ENCODE measurements at places on chromosomes 1 and 21.

- DNase-seq, result no peak
Measured at GRCh38 chr1:57255945-57256344, 167.9 kb downstream of the DAB1 start.

- DNase-seq, result no peak
Measured at GRCh38 chr1:207240325-207241101, 81.0 kb upstream of the CD55 start.

GRCh38 chr21:44994695-44995342, 55.0 kb downstream of the SLX9 start:
- DNase-seq, result no peak

GRCh38 chr1:2520206-2520605, 6.2 kb downstream of the PANK4 start:
- DNase-seq, result no peak

DNA sequence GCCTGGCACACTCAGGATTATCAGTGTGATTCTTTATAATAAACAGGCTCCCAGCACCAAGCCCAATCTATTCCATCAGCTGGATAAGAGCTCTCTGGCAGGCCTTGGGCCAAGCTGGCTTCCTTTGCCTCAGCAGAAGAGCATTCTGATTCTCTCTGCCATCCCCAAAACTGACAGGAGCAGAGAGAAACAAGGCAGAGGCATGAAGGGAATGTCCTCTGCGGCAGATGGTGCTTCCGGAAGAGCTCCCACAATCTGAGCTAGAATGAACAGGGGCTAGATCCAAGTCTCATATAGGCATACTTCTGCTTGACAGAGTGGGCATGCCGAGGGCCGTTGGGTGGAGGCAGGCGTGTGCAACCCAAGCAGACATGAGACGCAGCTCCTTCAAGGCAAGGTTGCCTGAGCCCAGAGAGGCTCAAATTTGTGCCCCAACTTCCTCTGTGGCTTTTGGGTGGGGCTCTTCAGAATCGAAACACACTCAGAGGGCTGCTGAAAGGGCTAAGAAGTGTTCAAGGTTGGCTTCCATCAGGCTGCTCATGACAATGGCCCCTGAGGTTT, 4.0 kb downstream of the CAPN2 start:
- DNase-seq, result no peak

DNA sequence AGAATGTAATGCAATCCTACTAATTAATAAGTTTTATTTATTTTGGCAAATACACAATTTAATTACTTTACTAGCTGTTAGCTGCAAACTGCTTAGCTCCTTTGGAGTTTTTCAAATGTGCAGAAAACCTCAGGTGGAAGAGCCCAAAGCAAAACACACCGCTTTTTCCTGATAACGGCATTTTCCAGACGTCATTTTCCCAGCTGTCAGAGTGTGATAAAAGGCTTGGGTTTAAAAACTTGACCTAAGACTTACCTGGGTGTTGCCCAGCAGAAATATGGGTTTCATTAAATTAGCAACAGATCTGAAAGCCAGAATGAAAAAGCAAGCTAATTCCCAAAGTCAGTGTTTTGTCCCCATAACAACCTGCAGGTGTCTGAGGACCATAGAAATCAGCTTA, 204.0 kb upstream of the HMCN1 start:
- DNase-seq, result no peak

- DNase-seq, result peak; percentile 71
Measured at GRCh38 chr1:24847995-24848881, 81.8 kb downstream of the RUNX3 start.

GRCh38 chr1:61253059-61253735, 170.8 kb downstream of the NFIA start:
- DNase-seq, result peak; percentile 90

- no peak for DNase-seq
Measured at GRCh38 chr1:10108948-10109708, 76.4 kb downstream of the UBE4B start.

DNA sequence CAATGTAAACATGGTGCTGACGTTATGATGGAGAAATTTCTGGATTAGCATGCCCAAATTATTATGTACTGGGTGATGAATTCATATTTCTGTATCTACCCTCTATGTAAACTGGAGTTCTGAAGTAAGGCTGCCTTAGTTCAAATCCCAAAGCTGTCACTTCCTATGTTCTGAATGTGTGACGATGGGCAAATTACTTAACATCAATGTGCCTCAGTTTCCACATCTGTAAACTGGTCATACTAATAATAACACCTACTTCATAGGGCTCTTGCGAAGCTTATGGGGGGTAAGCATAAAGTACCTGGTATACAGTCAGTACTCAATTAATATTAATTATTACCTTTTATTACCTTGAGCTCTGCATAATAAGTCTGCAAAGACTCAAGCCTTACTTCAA, 45.6 kb downstream of the SLC30A10 start:
- DNase-seq, result no peak

GRCh38 chr1:64581135-64581842, 111.4 kb downstream of the CACHD1 start:
- DNase-seq, result no peak

- DNase-seq, result no peak
Measured at GRCh38 chr1:57350610-57351009, 73.2 kb downstream of the DAB1 start.

GRCh38 chr1:45409276-45409675, 69.0 kb upstream of the MUTYH start:
- no peak for DNase-seq

- peak; percentile 85 for DNase-seq
Measured at GRCh38 chr1:47226839-47227215, 5.2 kb downstream of the TAL1 start.

DNA sequence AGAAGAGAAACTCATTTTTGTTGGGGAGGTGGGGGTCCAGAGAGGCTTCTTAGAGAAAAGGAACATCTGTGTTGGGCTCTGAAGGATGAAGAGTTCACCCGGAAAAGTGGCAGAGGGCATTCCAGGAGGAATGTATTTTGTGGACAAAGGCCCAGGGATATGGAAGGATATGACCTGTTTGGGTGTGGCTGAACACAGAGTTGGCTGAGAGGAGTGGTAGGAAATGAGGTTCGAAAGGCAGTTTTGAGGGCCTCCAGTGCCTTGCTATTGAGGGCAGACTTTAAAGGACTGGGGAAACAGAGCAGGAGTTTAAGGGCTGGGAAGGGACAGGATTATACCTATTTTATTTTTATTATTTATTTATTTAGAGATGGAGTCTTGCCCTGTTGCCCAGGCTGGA, 27.3 kb upstream of the WASF2 start:
- no peak for DNase-seq

DNA sequence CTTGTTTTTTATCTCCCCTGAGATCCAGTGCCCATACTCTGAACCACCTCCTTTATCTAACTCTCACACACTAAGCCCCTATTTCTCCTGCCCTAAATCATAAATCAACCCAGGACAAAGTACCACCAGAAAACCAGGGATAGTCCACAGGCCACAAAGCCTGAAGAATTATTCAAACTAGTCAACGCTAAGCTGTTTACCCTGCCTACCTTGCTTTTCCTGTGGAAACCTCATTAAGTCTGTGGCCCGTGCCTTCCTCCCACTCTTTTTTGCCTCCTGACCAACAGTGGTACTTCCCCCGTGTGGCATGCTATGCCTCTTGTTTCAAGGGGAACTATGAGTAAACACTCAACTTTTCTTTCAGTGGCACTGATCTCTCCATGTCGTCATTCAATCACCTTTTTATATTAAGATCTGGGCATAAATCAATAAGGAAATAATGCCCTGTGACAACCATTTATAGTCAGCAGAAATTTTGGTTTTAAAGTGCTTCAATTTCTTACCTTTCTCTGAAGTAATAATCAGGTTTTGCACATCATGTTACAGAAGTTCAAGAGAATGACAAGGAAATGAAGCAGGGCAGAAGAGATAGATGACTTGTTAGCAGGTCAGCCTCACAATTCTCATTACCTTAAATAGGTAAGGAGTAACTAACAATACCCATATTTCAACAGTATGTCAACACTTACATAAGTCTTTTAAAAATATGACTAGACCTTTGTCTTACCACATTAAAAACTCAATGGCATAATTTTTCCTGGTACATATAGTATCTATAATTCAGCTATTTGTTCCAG, 32.1 kb downstream of the EYA3 start:
- DNase-seq, result peak; percentile 17

DNA sequence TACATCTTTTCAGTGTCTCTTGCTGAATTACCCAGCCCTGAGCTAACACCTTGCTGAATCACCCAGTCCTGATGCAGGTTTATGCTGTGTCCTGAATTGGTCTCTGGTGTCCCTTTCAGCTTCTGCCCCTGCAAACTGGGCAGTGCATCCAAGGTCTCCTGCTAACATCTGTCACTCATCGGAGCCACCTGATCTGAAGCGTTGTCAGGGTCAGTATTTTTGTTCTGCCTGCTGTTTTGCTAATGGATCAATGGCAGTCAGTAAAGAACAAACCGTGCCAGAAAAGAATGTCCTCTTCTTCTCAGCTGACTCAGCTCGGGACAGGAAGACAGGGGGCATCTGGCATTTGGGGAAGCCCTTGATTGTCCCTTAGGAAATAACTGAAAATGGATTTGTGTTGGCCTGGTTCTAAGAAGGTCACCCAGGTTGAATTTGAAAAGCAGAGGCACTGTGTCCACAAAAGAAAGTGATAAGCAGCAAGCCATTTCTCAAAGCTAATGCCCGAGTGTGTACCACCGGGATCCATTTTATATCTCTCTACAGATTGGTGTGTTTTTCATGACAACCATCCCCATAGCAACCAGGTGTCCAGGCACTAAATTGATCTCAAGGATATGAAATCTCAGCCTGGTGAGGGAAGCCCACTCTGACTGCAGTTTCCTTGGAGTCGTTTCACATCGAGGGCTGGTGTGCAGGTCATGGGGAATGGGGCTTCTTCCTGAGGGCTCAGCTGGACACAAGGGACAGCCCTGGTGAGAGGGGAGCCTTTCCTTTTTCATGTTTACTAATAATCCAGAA, 109.7 kb upstream of the IRF2BP2 start:
- DNase-seq, result no peak

- no peak for DNase-seq
Measured at GRCh38 chr1:226482975-226483700, 65.4 kb upstream of the STUM start.

GRCh38 chr1:16173447-16174260, 17.8 kb upstream of the EPHA2 start:
- no peak for DNase-seq

All from hematopoietic multipotent progenitor cell treated with erythropoietin and hydrocortisone succinate and interleukin-3 and kit ligand, for 17 days (in vitro differentiated cells).